Hematopoietic multipotent progenitor cell treated with erythropoietin and hydrocortisone succinate and interleukin-3 and kit ligand, for 17 days (in vitro differentiated cells): ENCODE measurements at places on chromosomes 2 and 18.

GRCh38 chr18:8366656-8367055 is 242.6 kb upstream of the RAB12 start:
- DNase-seq, result no peak

- no peak for DNase-seq
Observed at GRCh38 chr2:43486603-43487002, 109.2 kb downstream of the THADA start.

GRCh38 chr2:56202381-56203121 is 18.8 kb downstream of the CCDC85A start:
- DNase-seq, result no peak

- DNase-seq, result no peak
Observed at GRCh38 chr2:232275670-232276069, 102.9 kb upstream of the ALPP start.

DNA sequence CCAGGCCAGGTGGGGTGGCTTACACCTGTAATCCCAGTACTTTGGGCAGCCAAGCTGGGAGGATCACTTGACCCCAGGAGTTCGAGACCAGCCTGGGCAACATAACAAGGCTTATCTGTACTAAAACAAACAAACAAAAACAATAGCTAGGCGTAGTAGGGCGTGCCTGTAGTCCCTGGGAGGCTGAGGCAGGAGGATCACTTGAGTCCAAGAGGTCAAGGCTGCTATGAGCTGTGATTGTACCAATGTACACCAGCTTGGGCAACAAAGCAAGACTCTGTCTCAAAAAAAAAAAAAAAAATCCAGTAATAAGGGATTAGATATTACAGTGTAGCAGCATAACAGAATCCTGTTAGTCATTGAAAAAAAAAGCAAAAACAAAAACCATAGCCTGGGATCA is 223.2 kb upstream of the FOSL2 start:
- no peak for DNase-seq

- DNase-seq, result no peak
Observed at GRCh38 chr18:5961097-5961827, 65.9 kb upstream of the TMEM200C start.

GRCh38 chr2:182103526-182103925 is 117.9 kb downstream of the PPP1R1C start:
- DNase-seq, result no peak

DNA sequence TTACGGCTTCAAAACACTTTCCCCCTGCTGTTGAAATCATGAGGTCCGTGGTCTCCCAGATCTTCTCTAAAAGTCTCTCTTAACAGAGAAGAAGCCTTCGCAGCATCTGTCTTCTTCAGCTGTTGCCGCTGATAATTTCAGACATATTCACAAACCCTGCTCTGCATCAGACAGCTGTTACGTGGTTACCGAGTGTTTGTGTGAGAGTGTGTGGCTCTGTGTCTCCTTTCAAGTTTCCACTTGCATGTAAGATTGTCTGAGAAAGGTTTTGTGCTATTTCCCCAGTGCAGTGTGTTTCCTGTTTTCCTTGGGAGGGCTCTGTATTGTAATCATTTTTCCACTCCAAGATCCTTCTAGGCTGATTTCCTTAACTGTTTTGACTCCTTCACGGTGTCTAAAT is 32.8 kb downstream of the MAIP1 start:
- no peak for DNase-seq

DNA sequence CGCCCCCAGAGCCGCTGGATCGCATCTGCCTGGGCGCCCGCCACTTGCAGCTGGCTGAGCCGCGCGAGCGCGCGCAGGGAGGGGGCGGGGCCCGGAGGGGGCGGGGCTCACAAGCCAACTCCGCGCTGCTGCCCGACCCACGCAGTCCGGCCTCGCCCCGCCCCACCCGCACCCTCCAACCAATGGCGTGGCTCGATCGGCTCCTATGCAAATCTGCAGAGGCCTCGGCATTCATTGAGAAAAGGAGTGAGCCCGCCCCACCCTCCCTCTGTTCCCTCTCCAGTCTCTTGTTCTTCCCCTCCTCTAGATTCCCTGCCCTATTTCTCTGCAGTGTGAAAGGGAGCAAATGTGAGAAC is at the start of gene ALK:
TSS of gene ALK (minus strand) at position 27 of the 356 bp plus-strand sequence. CDS start 927 bp downstream, outside the sequence.
- peak; percentile 39 for DNase-seq

- DNase-seq, result no peak
Observed at GRCh38 chr2:48532824-48533223, 2.9 kb downstream of the STON1 start.

GRCh38 chr2:38581193-38582147 is 21.3 kb downstream of the HNRNPLL start:
- DNase-seq, result peak; percentile 84

DNA sequence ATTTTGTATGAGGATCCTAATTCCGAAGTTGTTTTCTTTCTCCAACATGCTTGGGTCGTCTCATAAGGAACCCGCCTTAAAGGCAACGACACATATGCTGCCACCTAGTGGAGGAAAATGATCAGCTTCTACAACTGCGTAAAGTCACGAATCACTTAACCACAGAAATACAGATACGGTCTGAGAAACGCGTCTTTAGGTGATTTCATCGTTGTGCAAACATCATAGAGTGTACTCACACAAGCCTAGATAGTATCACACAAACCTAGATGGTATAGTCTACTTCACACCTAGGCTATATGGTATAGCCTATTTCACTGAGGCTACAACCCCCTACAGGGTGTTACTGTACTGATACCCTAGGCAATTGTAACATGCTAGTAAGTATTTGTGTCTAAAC is 13.1 kb downstream of the GNLY start:
- peak; percentile 78 for DNase-seq

DNA sequence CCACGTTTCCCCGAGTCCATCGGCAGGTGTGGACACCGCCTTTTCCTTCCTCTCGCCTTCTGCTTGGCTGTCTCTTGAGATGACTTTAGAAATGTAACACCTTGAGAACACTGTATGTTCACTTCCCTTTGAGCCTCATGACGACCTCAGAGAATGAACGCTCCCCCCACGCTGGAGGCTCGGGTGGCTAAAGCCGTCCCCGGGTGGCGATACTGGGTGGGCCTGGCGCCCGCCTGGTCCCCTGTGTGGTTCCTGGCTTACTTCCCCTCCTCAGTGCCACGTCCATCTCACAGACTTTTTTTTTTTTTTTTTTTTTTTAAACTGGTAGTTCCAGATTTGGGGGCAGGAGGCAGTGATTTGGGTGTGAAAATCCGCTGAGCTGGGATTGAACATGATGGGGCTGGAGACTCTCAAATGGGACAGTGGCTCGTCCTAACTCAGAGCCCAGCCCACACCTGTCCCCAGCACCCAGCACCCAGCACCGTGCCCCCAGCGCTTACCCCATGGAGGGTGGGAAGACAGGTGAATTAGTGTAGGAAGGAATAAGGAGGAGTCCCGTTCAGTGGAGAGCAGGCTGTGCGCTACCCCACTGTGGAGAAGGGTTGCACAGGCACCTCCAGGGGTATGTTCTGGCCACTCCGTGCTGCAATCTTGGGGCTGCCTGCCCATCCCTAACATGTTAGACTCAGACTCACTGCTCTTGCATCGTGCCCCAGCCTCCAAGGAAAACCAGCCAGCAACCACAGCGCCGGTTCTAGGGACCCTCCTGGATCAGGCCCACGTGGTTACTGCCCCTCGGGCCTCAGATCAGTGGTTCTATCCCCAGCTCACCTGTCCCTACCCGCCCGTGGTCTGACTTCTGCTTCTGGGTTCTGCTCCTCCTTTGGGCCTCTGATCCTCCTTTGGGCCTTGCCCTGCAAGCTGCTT is 174.0 kb downstream of the ASB1 start:
- DNase-seq, result no peak

DNA sequence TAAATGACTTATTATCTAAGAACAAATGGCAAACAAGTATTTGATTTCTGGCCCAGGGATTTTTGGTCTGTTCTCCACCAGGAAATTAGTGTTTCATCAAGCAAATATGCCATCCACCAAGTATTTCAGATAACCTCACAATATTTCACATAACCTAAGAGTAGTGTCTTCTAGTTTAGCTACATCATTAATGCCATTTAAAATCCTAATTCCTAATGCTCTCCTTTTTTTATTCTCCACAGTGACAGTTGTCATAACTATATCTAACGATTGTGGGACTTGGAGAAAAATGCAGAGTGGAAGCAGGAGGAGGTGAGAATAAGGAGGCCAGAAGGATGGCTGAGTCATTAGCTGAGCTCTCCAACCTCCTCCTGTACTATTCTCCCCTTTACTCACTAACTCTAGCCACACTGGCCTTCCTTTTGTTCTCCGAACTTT is 58.5 kb upstream of the CTLA4 start:
- DNase-seq, result no peak

DNA sequence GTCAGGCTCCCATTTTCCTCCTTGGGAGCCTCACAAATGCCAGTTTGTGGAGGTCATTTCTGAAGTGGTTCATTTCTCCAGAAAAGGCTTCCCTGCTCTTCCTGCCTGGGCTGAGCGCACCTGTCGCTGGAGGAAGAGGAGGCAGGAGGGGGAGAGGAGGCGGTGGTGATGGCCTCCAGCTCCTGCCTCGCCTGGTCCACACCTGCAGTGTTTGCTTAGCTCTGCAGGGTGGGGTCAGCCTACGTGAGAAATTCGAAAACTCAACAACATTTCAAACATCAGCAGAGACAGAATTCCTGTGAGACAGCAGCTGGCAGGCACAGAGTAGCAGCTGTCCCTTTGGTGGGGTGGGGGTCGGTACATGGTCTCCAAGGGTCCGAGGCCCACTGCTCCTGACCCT is 7.9 kb downstream of the IMPA2 start:
- no peak for DNase-seq

GRCh38 chr2:53202063-53202462 is 565.5 kb upstream of the CHAC2 start:
- no peak for DNase-seq

- no peak for DNase-seq
Observed at GRCh38 chr2:160334028-160334741, 134.1 kb upstream of the ITGB6 start.

GRCh38 chr2:194745557-194746146 is 911.4 kb upstream of the SLC39A10 start:
- no peak for DNase-seq

- no peak for DNase-seq
Observed at GRCh38 chr2:71261534-71261933, 34.6 kb upstream of the PAIP2B start.
